ENCODE measurements at places on chromosomes 5 and 9. TPM values are rescaled to one million over a fixed set of nuclear protein-coding genes. Genes with fewer than 3 reads are reported as not detected.

The CACNA1B gene
- polyA plus RNA-seq = 0.70 TPM

The CNTRL gene
- 36.7 TPM for polyA plus RNA-seq

The ISL1 gene
- polyA plus RNA-seq = not detected

The NKD2 gene
- 25.3 TPM for polyA plus RNA-seq

The SLC6A3 gene
- polyA plus RNA-seq = 0.72 TPM
